ENCODE measurements at places on chromosomes 3 and 15.
A peak's percentile ranks its signal among the peaks of the same experiment; 100 is the strongest.

- DNase-seq, result no peak
Measured at GRCh38 chr3:187696021-187696420, 6.3 kb downstream of the RTP2 start.

- DNase-seq, result no peak
Measured at GRCh38 chr3:143924522-143925285, 46.9 kb upstream of the DIPK2A start.

GRCh38 chr3:15241341-15241740, 35.3 kb downstream of the CAPN7 start:
- DNase-seq, result peak; percentile 73

GRCh38 chr3:183743231-183743630, 45.6 kb downstream of the YEATS2 start:
- DNase-seq, result no peak

DNA sequence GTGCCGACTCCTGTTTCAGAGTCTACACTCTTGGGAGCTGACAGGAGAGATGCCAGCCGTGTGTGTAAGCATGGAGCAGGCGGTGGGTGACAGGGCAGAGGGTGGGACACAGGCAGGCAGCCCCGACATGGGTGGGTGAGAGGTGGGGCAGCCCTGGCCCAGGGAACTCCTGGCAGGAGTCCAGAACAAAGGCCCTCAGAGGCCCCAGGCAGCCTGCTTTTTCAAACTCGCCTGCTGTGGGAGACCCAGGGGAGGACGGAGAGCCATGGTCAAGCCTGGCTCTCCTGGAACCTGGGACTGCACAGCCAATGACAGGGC, 29.3 kb upstream of the SLC41A3 start:
- DNase-seq, result no peak

DNA sequence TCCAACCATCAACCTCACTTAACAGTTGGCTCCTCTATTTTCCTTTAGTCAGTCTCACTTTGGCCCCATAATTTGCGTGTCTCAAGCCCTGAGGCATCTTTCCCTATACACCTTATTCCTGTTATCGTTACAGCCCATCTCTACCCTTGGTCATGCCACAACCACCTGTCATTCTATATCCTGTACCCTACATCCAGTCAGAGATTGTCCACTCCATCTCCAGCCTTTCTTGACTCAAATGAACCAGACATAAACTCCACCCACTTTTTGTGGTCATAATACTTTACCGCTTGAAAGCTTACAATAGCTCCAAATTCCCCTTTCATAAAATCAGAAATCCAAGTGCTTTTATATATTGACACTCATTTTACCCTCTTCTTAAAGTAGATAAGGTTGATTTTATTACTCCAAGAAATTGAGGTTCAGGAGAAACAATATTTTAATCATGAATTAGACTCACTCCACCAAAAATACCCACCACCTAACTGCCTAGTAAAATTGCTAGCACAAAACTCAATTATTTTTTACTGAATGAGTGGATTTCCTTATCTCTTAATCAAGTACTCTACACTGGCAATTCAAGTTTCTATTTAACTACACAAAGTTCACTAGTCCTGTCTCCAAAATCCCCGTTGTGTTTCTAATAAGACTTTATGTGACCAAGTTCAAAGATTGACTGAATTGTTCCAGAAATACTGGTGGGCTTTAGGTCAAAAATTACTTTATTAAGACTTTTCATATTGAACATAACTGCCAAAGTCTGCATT, 9.1 kb downstream of the CCR4 start:
- DNase-seq, result peak; percentile 65

DNA sequence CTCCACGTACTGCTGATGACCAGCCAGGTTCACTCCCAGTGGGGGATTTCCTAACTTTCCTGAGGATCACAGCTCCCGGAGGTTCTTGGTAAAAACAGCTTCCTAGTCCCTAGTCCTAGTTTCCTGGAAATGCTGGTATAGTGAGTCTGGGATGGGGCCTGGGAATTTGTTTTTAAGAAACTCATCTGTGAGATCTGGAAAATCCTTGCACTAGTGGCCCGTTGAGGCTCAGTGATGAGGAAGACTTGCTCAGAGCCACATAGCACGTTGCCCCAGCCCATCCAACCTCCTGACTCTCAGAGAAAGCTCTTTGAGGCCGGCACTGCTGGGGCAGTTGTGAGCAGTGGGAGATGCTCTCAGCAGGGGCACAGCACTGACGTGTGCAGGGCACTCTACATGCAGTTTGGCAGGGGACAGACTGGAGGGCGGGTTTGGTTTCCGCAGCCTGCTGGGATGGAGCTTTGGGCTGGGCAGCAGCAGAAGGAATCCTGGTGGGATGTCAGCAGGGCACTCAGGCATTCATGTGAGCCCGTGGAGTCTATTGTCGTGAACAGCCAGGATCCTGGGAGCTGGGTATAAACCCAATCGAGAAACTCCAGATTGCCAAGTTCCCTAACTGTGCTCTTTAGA, 31.6 kb downstream of the SAXO2 start:
- DNase-seq, result no peak

DNA sequence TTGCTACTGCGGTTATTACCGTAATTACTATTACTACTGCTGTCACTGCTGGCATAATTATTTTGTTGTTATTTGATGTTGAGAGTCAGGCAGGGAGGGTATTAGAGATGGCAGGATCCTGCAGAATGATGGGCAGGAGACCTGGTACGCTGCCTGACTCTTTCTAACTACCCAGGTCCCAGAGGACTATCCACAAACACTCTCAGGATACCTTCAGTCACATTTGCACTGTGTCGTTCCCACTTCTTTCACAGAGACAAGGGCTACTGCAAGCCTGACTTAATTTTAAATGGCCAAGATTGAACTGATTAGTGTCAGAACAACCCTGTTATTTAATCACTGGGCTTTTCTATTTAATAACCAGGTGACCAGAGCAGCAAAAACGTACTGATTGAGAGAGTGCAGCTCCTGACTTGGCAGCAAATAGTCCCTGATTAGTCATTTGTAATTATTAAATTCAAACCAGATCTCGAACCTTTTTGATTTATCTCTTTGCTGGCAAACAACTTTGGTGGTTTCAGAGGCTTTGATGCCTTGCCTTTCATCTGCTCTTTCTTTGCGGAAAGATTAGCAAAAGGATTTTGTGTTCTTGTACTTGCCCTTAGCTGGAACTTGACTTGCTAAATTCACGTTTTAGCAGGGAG, 88.8 kb upstream of the ARHGEF3 start:
- DNase-seq, result peak; percentile 48

DNA sequence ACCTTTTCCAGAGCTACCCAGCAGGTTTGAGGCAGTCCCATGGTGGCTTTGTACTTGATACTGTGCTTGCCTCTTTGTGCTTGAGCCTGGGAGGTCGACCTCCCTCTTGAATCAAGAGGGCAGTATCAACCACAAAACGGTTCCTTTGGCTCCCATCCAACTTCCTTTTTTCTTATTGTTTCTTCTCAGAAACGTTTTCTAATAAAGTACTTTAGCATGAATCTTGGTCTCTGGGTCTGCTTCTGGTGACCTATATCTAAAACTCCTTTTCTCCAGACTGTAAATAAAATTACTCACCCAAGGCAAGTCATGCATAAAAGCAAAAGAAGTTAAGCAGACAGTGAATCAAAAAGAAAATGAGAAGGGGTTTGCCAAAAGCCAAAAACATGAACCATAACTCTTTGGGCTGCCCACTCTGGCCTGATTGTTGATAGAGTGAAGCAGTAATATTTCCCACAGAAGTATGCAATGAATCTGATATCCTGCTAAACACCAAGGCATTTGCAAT, 112.2 kb upstream of the SLC4A7 start:
- no peak for DNase-seq

- no peak for DNase-seq
Measured at GRCh38 chr3:39088889-39089288, 18.5 kb downstream of the GORASP1 start.

- no peak for DNase-seq
Measured at GRCh38 chr3:123449997-123450604, 1.2 kb upstream of the ADCY5 start.

- DNase-seq, result no peak
Measured at GRCh38 chr15:101025501-101025885, 106.3 kb downstream of the LRRK1 start.

Data from CD4-positive, CD25-positive, alpha-beta regulatory T cell (primary cell).